CD4-positive, alpha-beta T cell treated with Interleukin-1 beta for 1 hour (primary cell): ENCODE measurements at places on chromosomes 16 and 17.

DNA sequence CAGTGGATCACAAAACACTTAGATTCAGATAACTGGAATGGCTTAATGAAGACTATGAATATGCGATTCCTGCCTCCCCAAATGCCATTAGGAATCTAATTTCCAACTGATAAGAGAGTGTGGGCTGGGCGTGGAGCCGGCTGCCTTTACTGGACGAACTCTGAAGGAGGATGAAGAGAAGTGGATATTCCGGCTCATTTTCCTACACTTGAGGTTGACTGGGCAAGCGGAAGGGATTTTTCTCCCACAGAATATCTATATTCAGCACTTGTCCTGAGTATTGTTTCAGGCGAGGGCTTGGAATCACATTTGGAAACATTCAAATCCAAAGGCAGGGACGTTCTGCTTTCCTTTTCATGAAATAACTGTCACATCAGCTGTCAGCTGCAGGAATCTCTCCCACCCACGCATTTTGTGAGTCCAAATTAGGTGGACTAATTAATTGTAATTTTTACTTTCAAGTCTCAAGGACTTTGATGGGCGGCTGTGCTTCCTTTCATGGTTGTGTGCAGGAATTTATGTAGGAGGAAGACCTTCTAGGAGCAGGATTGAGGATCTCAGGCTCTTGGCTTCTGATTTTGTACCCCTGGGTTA is 138.5 kb downstream of the PITPNC1 start:
- no peak for DNase-seq

DNA sequence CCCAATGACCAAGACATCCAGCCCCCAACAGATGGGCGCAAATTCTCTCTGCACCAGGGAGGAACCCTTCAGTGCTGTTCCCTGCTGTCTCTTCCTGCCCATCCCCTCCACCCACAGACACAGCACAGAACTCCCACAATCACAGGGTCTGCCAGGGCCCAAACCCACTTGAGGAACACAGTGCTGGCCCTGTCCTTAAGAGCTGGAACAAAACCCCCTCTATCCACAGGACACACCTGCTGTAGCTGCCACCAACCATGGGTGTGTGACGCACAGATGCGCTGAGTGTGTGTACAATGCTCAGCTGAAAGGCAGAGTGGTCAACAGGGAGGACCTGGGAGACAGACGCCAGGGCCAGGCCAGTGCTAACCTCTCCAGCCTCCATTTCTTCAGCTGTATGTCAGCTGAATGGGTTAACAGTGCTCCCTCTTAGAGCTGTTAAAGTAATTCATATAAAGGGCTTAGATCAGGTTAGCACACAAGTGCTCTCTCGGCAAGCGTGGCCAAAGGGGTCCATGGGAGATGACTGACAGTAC is 62.1 kb downstream of the AMFR start:
- DNase-seq: no peak

- DNase-seq: no peak
Observed at GRCh38 chr16:2737238-2737605, 15.2 kb upstream of the SRRM2 start.

DNA sequence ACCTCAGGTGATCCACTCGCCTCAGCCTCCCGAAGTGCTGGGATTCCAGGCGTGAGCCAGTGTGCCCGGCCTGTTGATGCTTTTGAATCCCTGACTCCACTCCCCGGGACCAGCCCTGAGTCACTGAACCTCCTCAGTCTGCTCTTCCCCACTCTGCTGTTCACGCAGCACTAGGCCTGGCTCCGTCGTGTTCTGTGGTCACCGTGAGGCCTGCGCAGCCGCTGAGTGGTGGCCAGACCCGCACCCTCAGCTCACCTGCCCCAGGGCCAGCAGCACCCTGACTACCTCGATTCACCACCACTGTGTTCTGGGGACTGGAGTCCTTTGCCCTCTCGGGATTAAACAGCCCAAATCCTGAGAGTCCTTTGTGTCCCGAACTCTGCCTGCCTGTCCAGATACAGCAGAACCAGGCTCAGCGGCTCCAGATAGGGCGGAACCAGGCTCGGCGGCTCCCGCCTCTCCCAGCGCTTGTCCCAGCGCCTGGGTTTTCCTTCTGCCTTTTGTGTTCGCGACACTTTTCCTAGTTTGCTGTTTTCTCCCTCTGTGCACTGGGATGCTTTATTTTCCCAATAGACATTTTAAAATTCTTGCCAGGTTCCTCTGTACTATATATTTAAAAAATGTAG is 58.6 kb upstream of the ENDOV start:
- DNase-seq: no peak

DNA sequence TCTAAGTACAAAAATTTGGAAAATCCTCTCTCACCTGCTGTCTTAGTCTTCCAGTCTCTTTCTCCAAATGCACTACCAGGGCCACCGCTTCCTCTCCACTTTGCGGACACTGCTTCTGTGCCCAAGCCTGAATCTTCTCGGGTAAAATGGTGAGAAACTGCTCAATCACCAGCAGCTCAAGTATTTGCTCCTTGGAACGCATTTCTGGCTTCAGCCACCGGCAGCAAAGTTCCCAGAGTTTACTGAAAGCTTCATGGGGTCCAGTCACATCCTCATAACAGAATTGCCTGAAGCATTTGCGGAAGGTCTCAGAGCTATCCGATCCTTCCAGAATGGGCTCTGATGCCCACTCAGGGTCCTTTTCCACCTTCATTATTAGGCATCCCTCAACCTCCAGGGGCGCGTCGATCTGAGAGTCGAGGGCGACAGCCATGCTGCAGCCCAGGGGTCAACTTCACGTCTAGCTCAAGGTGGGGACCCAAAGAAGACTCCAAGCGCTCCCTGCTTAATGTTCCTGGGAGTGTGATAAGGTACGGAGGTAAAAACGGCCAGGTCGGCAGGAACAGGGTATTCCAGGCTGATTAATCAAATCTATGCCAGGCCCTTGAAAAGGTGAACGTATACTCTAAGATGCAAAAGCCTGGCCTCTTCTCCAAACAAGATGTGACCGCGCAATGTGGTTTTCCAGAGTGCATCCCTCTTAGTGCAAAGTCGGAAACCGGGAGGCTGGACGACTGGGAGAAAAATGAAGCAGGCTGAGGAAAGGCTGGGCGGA is 763 bp downstream of the ZKSCAN2 start:
- peak; percentile 4 for DNase-seq

GRCh38 chr17:29140631-29141513 is 39.3 kb downstream of the MYO18A start:
- peak; percentile 52 for DNase-seq

- peak; percentile 83 for DNase-seq
Observed at GRCh38 chr17:82030470-82031302, 792 bp upstream of the RAC3 start.

DNA sequence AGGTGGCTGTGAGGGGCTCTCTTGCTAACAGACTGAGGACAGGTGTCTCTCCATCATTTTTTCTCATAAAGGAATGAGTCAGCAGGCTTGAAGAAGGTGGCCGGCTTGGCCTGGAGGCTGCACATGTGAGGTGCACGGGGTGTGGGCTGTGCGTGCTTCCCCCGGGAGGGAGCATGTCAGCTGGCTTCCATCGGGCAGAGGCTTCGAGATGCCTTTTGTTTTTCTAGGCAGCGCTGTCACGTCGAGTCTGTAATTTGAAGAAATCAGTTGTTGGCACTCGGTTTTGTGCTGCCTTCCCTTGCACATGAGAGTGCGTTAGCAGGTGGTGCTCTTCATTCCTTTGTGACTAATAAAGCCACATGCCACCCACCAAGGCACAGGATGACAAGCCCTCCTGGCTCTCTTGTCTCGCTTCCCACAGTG is 89.7 kb downstream of the NPIPB11 start:
- no peak for DNase-seq

GRCh38 chr16:49200223-49200820 is 81.3 kb downstream of the CBLN1 start:
- DNase-seq: no peak

DNA sequence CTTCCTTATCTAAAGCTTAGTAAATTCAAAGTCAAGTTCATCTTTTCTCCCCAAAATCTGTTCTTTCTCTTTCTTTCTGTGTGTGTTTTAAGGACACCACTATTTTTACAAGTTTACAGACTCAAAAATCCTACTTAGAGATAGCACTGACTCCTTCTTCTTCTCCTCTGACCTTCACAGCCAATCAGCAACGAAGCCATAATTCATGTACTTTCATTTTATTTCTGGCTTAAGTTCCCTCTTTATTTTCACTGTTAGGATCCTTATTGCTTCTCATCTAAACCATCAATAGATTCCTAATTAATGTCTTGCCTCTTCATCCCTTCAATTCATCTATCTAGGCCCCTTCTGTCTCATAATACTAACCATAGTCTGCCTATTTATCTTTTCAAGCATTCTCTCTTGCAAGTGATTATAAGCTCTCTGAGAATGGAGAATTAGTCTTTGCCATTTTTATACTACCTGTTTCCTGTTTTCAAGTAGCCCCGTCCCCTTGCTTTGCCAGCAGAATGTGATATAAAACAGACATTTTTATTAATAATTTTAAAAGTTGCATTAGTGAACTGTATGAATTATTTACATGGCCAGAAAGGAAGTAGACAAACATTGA is 27.0 kb downstream of the CDC27 start:
- no peak for DNase-seq

DNA sequence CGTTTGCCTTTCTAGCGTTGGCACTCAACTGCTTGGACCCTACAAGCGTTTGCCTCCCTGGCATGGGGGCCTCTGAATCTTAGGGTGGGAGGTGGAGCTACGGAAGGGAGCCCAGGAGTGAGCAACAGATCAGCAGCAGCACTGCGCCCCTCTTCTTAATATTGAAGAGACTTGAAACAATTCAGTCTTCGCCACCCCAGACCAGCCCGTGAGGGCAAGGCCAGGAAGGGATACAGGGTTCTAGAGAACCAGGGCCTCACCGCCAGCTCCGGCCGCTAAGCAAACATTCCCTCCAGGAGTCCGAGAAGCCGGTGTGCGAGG is 1.5 kb upstream of the GPRC5C start:
- no peak for DNase-seq

- DNase-seq: no peak
Observed at GRCh38 chr17:78651554-78651953, 74.4 kb upstream of the DNAH17 start.

GRCh38 chr17:50027881-50028735 is 27.8 kb upstream of the ITGA3 start:
- no peak for DNase-seq

- no peak for DNase-seq
Observed at GRCh38 chr17:78001612-78002011, 43.1 kb downstream of the TNRC6C start.

- no peak for DNase-seq
Observed at GRCh38 chr16:35510701-35511100, 2051.3 kb downstream of the TP53TG3F start.

- no peak for DNase-seq
Observed at GRCh38 chr16:56198755-56199114, 7.4 kb downstream of the GNAO1 start.

GRCh38 chr17:9232591-9233270 is 211.4 kb downstream of the NTN1 start:
- no peak for DNase-seq

DNA sequence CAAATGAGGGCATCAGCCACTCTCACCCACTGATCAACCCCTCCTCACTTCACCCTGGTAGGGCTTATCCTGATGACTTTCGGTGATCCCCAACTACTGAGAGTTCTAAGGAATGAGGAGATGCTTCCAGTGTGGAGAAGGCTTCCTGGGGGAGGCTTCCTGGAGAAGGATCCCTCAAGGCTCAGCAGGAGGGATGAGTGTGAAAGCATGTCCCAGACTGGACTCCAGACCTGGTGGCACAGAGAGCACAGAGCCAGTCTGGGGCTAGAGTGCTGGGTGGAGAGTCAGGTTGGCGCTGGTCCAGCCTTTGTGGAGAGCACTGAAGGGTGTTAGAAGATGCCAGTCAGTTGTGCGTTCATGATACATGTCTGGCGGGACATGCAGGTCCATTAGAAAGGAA is 53.7 kb downstream of the PLD6 start:
- DNase-seq: no peak

DNA sequence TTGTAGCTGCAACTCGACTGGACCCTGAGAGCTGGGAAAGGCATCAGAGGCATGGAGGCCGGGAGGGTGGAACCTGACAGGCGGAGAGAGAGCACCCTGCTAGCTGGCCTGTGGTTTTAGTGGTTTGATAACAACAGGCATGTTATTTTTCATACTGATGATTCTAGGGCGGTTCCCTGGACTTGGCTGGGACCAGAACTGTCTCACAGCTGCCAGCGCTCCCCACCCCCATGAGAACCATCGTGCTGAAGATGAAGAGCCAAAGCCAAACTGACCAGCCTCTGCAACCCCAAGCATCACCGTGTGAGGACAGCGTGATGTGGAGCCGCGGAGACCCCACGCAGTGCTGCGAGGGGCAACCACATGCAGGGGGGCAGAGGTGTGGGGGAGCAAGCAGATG is 28.5 kb downstream of the MXRA7 start:
- DNase-seq: no peak

- peak; percentile 90 for DNase-seq
Observed at GRCh38 chr16:31476303-31477219, 4.6 kb downstream of the TGFB1I1 start.

DNA sequence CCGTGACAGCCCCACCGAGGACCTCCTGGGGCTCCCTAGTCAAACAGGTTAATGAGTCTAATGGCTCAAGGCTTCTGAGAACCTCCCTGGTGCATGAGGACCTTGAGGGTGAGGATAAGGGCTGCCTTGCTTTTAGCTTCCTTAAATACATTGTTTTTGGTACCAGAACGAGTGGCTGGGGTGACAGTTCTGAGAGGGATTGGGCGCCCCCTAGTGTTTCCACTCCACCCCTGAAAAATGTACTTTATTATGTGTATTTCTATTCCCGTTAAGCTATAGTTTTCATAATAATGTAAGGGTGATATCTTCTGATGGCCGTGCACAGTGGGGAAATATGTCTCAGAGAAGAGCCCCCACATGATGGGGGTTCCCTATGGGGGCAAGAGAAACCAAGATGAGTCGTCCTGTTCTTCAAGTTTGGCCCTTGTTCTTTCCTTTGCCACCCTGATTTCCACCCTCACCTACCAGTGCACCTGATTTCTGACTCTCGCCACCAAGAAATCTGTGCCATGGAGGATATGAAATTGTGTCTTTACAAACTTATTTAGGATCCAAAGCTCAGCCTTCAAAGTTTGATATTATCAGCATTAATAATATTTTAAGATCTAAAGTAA is 14.5 kb upstream of the VWA3A start:
- DNase-seq: peak; percentile 63

- DNase-seq: no peak
Observed at GRCh38 chr16:49679095-49679494, 176.8 kb downstream of the ZNF423 start.

GRCh38 chr17:28747051-28747691 is 3.4 kb downstream of the TRAF4 start:
- DNase-seq: no peak

DNA sequence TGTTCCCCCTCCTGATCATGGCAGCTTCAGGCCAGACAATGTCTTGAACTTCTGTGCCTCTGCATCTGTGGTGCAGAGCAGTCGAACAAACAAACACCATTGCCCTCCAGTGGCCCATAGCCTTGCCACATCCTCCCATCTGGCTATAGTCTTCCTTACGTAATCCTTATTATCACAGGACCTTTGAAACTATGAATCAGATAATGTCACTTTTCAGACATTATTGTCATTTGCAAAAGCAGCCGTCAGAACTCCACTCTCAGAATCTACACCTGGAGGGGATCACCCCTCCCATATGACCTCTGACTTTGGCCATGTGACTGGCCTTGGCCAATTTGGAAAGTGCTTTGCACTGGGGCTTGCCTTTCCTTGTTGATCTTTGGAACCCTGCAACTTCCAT is 387.3 kb downstream of the MAF start:
- no peak for DNase-seq
